ENCODE measurements at places on chromosomes 4 and X.

DNA sequence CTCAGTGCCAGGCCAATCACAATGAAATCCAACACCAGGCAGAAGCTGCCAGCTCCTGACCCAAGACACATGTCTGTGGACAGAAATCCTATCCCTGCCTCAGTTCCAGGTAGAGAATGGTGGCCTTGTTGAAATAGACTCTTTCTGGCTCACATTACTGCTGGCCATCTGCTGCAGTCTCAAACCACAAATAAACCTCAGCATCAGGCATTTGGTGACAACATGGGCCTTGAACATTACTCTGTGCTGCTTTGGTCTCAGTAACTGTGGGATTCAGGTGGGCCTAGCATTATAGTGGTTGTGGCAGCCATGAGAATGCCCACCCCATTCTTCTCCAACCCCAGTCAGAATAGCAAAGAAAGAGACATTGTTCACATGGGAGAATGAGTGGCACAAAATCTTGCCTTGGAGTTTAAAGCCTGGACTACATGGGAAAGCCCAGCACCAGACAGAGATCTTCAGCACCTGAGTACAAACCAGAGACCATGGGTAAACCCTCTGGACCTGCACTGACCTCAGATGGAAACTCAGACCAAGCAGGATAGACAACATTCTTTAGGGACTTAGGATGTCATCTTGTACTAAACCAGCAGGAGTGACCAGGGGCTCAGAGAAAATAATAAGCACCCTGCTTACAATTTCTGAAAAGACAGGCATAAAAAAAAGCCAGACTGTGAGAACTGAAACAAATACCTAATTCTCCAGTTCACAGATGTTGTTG, 50.4 kb upstream of the TRAM1L1 start:
- DNase-seq = no peak

DNA sequence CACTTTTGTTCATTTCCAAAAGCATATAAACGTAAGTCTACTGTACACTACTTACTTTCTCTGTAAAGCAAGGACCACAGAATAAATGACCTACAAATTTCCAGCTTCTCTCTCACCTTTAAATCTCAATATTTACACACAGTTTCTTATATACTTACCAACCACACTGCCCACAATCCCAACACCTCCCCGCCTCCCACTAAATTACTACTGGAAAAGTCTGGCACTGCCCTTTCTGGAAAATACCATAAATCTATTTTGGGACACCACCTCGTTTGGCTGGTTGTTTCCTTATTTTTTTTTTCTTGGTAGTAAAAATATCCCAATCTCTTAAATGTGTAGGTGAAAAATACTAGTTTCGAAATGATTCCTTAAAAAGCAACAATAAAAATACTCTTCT, 19.6 kb downstream of the FAT1 start:
- DNase-seq = no peak

- DNase-seq = no peak
Measured at GRCh38 chrX:21781976-21782375, 24.1 kb upstream of the SMPX start.

DNA sequence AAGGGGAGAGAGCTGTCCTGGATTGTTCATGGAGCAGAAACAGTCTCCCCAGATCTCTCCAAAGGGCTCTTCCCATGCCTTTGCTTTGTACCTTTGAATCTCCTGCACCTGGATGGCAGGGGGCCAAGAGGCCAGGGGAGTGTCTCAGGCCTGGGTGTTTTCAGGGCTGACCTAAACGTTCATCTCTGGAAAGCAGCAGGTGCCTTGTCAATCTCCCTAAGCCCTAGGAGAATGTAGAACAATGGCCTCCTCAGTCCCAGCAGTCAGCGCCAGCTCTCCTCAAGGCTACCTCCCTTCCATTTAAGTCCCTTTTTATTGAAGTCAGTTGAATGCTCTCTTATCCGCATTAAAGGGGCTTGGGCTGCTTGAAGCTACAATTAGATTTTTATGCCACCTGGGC, 31.2 kb upstream of the NSUN7 start:
- no peak for DNase-seq

DNA sequence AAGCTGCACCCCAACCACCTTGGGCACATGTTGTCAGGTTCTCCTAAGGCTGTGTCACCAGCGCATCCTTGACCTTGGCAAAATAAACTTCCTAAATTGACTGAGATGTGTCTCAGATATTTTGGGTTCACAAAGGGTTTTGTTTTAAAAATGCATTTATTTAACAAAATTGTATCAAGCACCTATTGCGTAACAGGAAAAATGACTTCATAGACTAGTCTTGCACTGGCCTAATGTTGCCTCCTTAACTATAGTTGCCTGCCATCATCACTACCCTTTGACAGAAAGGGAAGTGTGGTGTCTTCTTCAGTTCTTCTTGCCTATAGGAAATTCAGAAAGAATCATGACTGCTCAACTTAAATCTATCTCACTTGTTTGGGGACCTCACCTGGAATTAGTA, 374.2 kb downstream of the SH2D1A start:
- DNase-seq = no peak

- no peak for DNase-seq
Measured at GRCh38 chrX:137171626-137172025, 137.8 kb upstream of the GPR101 start.
